ENCODE measurements at places on chromosomes 13 and 19. TPM values are rescaled to one million over a fixed set of nuclear protein-coding genes. Genes with fewer than 3 reads are reported as not detected.

SLC17A7 gene
- 0.46 TPM for total RNA-seq

RFPL4A gene
- 0.22 TPM for total RNA-seq

FREM2 gene
- total RNA-seq: not detected

SULT2B1 gene
- total RNA-seq: 15.9 TPM

Data from A549 treated with RU486 at 1 μM for 4 hours (cell line).